ENCODE measurements at places on chromosomes 11 and 22. TPM values are rescaled to one million over a fixed set of nuclear protein-coding genes. Genes with fewer than 3 reads are reported as not detected.

DNA sequence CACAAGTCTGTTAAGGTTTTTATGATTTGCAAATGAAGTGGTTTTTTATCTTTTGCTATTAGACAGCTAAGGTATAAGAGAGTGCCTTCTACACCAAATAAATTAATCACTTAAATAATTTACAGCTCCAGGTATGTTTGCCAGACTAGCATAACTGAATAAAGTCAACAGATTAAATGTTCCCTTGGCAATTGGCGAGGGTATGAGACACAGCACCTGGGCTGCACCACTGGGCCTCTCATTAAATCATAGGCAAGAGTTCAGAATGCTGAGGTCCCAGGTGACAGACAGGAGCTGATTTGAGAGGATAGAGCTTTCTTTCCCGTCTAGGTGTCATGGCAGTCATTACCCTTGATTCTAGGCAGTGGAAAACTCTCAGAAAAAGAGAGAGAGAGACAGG, 62.6 kb upstream of the WT1 start:
- DNase-seq: no peak

DNA sequence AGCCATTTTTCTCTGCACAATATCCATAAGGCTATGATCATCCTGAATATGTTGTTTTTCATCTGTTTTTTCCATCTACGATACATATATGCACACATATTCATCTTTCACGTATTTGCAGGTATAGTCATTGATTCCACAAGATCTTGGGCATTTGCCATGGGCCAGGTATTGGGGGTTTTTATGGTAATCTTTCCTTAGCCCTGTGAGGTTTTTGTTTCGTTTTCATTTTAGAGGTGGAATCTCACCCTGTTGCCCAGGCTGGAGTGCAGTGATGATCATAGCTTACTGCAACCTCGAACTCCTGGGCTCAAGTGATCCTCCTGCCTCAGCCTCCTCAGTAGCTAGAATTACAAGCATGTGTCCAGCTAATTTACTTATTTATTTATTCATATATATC, 20.0 kb downstream of the CD6 start:
- DNase-seq: no peak

DNA sequence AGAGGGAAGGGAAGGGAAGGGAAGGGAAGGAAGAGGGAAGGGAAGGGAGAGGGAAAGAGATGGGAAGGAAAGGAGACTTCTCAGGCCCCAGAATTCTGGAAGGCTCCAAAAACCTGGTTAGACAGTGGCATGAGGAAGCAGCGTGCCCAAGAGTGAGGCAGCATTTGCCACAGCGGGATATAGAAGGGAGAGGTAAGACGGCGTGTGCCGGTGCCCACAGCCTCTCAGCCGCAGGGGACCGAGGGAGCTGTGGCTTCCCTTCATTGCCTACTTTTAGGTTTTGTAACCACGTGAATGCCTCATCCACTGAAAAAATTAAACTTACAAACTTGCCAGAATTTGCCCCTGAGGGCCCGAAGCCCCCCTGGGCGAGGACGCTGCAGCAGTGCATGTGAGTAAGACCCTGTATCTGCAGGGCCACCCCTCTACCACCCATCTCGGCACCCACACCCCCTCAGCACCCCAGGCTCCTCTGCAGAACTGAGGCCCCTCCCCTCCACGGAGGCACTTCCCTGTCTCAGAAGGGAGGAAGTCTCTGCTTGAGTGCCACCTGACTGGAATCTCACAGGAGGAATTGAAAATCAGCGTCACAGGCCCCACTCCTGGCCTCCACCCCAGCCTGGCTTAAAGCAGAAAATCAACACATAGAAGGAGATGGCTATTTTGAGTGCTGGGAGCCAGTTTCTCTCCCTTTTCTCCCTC, 58.1 kb downstream of the LINC01488 start:
- no peak for DNase-seq

DNA sequence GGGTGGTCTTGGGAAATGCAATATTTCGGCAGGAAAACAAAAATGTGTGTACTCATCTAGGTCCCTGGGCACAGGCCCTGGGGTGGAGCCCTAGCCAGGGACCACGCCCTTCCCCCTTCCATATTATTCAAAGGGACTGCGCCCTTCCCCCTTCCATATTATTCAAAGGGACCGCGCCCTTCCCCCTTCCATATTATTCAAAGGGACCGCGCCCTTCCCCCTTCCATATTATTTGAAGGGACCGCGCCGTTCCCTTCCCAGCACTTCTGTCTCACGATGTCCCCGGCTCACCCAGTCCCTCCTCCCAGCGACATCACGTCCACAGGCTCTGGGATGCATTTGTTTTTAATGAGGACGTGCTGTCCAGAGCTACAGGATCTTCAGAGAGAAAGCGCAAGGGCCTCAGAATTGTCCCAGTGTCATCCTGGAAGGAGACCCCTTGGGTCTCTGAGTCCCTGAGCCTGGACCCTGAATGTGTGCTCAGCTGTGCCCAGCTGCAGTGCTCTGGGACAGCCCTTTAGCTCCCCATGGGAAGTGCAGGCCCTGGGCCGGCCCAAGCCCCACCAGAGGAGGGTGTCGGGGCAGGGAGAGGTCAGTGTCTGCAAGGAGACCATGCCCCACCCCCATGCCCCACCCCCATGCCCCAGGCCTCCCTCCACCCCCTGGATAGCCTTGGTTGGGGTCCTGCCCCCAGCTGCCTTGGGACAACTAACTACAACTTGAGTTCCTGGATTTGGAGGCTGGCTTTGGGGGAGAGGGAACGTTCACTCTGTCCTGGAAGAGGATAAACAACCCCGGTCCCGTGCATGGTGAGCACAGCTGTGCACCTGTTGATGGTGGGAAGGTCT, 810.0 kb downstream of the BRD1 start:
- DNase-seq: no peak

- DNase-seq: no peak
Measured at GRCh38 chr11:78220218-78221157, 31.8 kb downstream of the USP35 start.

DNA sequence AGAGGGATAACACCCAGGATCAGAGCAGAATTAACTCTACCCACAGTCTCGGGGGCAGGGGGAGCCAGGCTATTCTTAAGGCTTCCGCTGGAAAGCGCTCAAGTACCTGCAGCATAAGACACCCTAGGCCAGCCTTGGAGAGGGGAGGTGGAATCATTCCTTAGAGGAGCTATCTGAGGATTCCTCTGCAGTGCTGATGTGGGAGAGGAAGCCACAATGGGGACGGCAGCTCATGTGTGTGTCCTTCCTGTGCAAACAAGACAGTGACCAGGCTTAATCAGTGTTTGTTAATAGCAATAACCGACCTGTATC, 382.2 kb upstream of the CADM1 start:
- DNase-seq: no peak

GRCh38 chr22:39381009-39381755, 18.4 kb upstream of the TAB1 start:
- DNase-seq: peak; percentile 11

GRCh38 chr11:118102721-118103261, 16.0 kb upstream of the SMIM35 start:
- no peak for DNase-seq

GRCh38 chr11:11519184-11519583, 102.6 kb downstream of the GALNT18 start:
- DNase-seq: no peak

NRIP3 gene
- 4.1 TPM for total RNA-seq

- DNase-seq: no peak
Measured at GRCh38 chr11:111778047-111778558, 11.9 kb upstream of the PPP2R1B start.

DNA sequence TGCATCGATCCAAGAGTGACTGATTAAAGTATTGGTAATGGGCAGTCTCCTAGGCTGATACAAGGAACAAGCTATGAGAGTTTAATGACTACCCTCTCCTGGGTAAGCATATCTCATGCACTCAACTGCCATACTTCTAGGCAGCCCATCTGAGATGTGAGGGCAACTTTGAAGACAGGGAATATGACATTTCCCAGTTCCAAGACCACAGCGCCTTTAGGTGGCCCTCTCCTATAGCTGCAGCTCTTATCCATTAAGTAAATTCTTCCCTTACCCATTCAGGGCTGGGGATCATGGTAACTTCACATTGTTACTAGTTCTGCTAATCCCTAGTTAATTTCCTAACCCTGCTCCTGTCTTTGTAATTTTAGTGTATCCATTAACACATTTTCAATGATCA, 157.3 kb upstream of the CTSC start:
- DNase-seq: no peak

ARSA gene
- total RNA-seq: 16.7 TPM

JHY gene
- 2.1 TPM for total RNA-seq

POTEH gene
- total RNA-seq: not detected

DNA sequence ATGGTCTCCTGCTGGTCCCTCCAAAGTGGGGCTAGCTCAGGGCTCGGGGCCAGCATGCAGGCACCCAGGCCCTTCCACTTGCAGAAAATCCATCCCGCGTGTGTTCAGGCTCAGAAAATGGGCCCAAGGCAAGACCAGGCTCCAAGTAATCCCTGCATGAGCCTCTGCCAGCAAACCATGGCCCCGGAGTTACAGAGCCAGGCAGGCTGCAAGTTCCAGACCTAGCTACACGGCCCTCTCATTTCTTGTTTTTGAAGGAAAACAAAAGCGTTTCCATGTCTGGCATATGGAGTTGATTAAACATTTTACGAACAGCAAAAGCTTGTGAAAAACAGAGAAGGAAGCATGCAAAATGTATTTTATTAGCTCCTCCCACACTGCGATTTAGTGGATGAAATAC, 29.7 kb downstream of the KIAA0930 start:
- no peak for DNase-seq

DNA sequence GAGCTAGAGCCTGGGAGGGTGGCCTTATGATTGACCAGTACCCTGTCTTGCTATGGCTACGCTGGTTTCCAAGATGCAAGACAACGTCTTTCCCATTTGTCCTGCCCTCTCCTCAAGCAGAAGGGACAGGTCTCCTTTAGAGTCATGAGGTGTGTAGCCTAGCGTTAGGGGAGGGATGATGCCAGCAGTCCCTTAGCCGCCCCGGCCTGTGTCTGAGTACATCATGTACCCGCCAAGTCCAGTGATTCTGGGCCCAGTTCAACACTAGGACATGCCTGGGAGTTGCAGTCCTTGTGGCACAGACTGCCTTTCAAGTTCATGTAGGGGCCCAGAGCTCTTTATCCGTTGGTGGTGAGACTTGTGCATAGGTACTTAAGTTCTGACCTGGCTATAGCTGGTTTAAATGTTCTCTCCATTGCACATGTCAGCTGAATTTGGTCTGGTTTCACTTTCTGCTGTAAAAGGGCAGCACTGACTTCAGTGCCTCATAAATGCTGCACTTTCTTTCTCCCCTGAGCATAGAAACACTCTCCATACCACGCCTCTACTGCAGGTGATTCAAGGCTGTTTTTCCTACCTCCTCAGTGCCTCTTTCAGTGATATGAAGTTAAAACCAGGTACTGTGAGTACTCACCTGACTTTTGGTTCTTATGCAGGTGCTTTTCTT, 151.1 kb downstream of the METTL15 start:
- no peak for DNase-seq

MISFA gene
- total RNA-seq: 0.51 TPM

TESMIN gene
- 2.0 TPM for total RNA-seq

GRCh38 chr11:115521825-115522224, 17.6 kb upstream of the CADM1 start:
- DNase-seq: no peak

PHOX2A gene
- not detected for total RNA-seq

OR52K1 gene
- total RNA-seq: not detected

GRCh38 chr11:75468534-75469340, 35.7 kb upstream of the KLHL35 start:
- DNase-seq: peak; percentile 92

- no peak for DNase-seq
Measured at GRCh38 chr11:108226036-108226435, 3.2 kb downstream of the ATM start.

DNA sequence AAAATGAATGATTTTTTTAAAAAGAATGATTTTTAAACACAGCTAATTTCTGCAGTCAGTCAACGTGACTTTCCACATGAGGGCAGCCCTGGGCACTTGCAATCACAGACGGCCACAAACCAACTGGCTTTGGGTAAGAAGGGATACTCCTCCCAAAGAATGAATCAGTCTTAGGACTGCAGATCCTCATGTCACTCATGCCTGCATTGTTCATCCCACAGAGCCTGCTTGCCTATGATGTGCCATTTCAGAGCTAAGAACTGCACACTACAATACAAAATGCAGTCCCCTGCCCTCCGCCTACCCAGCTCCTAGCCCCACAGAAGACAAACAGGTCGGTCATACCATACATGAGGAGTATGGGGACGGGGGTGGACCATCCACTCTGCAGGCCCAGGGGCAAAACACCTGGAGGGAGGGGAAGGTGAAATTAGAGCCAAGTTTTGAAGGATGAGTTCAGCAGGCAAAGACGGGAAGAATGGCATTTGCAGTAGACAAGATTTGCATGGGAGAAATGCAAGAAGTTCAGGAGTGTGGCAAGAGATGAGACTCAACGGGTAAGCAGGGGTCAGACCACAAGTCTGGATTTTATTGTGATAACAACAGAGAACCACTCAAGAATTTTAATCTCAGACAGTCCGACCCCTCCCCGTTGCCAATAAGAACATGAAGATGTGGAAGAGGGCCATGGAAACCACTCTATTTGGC, 24.7 kb downstream of the PACSIN2 start:
- peak; percentile 89 for DNase-seq

DNA sequence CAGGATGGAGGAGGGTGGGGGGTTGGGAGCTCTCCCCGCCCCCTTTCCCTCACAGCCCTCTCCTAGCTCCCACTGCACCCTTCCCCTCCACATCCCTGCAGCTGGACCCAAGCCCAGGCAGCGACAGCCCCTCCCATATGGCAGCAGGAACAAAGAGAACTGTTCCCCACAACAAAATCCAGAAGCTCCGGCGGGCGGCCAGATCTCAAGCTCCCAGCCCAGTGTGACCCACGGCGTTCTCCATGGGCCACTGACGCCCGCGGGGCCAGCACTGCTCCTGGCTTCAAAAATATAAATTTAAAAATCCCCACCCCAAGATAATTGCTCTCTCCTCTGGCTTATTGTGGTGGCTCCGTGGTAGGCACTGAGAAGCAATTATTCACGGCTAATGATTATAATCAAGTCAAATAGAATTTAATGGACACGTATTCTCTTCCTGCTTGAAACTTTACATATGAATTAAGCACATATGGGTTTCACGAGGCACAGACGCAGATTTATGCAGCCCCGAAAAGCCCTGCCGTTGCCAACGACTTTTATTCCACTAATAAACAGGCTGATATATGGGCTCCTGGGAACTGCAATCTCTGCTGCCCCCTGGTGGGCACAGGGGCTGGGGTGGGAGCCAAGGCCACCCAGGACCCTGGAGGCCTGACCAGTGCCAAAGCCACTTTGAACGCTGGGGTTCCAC, 17.5 kb downstream of the MACROD1 start:
- DNase-seq: peak; percentile 82

- DNase-seq: no peak
Measured at GRCh38 chr22:21996175-21996720, 13.7 kb upstream of the TOP3B start.

DNA sequence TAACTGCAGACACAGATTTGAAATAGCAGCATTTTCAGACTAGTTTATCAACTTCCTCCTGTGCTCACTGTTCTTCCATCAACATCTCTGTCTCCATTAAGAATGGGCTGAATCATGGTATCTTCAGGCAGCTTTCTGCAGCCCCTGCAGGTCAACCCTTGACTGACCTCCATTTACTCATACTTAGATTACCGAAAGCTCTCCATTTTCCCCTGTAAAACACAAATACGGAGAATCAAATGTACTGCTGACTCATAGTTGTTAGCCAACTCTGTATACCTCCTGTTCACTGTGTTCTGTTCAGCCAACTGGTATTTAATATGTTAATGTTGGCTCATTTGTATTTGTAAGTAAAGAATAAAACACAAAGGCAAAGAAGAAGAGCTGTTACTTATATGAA, 364.0 kb downstream of the CASP12 start:
- DNase-seq: peak; percentile 77

MS4A2 gene
- not detected for total RNA-seq
